GM20000 (cell line): ENCODE measurements at places on chromosomes 16 and 17.

DNA sequence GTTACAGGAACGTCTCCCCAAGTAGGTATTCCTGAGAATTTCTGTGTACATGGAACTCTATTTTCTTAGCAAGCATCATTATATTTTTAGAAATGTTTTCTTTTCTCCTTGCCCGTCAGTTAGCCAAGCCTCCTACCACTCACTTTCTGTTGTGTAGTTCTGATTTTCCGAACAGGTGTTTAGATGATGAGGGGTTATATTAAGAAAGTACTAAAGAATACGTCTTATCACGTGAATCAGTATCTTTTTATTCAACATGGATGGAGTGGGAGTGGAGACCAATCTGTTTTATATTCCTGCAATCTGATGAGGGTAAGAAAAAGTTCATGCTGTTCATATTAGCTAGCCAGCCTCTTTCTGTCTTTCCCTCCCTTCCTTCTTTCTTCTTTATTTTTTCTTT lies 29.4 kb downstream of the MSI2 start:
- DNase-seq = no peak

GRCh38 chr16:89847051-89847939 lies 19.0 kb downstream of the SPIRE2 start:
- DNase-seq = peak; percentile 11

- DNase-seq = no peak
Measured at GRCh38 chr17:35210741-35211140, 16.5 kb upstream of the SLC35G3 start.

DNA sequence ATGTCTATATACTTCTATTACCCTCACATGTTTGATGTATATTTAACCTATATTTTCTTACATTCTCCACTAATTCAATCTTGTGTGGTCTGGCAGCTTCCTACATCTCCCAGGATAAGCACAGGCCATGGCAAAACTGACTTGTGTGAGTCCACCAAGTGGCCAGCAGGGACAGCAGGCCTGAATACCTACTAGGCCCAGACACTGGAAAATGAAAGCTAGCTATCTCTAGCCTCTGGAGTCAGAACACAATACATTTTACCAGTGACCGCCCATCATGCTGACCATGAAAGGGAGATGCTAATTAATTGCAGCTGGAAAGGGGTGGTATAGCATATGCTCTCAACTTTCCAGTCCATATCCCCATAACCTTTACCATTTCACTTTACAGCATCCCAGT lies 132.3 kb downstream of the PCTP start:
- DNase-seq = no peak

DNA sequence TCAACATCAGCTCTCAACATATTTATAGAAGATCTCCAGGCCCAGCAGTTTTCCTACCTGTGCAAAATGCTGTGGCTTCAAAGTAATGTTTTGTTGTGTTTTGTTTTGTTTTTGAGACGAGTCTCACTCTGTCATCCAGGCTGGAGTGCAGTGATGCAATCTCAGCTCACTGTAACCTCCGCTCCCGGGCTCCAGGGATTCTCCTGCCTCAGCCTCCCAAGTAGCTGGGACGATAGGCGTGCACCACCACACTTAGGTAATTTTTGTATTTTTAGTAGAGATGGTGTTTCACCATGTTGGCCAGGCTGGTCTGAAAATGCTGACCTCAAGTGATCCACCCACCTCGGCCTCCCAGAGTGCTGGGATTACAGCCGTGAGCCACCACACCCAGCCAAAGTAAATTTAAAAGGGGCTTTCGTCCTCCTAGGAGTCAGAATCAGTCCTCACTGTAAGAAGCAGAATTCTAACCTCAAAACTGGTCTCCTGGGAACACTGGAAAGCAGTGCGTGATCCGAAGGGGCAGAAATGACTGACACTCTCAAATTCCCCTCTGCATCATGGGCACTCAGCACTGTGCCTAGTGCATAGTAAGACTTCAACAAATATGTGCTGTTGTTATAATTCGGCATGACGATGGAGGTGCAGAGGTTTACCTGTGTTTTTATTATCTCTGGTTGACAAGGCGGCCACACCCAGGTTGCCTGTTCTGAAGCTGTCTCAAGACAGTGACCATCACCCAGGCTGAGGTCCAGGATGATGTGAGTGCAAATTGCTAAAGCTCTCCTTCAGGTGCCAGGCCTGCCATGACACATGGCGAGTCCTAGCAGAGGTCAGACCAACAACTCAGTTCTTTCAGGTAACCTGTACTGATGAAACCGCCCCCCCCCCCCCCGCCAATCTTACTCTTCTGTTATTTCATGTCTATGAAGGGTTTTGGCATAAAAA lies 59.8 kb downstream of the ADCY9 start:
- DNase-seq = no peak

- DNase-seq = no peak
Measured at GRCh38 chr17:16486373-16487250, 5.4 kb downstream of the LRRC75A start.

DNA sequence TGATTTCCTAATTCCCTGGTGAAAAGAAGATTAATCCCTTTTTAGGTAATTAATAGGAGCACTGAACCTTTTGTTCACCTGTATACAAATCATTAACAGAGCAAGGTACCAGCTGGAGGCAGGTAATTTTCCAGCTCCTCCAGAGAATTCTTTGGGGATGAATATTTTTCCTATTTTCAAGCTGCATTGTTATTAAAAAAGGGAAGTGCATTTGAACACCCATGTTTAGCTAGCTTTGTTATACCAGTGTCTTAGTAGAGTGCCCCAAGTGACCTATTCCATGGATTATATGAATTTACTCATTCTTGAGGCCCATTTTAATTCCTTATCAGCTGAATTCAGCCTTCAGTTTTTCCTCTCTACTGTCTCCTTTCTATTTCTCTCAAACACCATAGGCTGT lies 73.2 kb upstream of the GOT2 start:
- no peak for DNase-seq

DNA sequence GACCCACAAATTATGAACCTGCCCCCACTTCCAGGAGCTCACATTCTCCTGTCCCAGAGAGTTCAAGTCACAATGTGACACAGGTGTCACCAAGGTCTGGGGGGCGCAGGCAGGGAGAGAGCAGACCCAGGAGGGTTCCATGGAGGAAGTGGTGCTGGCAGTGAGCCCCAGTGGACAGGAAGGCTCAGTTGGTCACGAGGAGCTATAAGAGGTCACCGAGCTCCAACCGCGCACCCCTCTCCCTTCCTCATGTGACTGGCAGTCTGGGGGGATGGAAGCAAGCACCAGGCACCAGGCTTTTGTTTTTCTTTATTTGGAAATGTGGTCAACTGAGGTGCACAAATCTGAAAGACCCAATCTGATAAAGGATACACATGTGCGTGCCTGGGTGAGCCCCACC lies 2.5 kb downstream of the ITGAD start:
- DNase-seq = no peak
